ENCODE measurements at places on chromosomes 3 and 15.

DNA sequence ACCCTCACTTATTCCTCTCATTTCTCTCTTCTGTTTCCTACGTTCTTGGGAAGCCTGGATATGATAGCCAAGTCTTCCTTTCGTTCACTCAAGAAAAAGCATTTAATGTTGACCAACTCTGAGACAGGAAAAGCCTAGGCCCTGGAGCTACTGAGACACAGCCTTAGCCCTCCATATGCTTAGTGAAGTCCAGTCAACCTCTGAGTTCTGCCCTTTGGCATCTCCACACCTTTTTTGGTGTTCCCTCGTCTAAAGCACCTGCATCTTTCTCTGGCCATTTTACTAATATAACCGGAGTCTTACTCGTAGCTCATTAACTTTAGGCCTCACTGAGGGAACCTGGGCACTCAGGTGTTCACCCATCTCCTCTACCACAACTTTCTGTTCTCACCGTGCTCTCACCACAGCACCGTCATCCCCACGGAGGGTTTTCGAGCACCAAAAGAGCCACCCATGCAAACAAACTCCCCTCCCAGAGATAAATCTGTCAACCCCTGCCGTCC, 632 bp downstream of the MTHFS start:
- no peak for DNase-seq

DNA sequence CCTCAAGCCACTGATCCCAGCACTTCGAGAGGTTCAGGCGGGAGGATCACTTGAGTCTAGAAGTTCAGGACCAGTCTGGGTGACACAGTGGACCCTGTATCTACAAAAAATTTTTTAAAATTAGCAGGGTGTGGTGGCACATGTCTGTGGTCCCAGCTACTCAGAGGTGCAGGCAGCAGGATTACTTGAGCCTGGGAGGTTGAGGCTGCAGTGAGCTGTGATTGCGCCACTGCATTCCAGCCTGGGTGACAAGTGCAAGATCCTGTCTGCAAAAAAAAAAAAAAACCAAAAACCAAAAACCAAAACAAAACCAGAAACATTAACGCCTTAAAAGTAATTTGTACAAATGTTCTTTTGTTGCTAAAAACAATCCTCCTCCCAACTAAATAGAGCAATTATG, 27.9 kb upstream of the SLC12A8 start:
- DNase-seq, result peak; percentile 31

GRCh38 chr3:56926947-56927282, 125.2 kb upstream of the ARHGEF3 start:
- DNase-seq, result peak; percentile 5

DNA sequence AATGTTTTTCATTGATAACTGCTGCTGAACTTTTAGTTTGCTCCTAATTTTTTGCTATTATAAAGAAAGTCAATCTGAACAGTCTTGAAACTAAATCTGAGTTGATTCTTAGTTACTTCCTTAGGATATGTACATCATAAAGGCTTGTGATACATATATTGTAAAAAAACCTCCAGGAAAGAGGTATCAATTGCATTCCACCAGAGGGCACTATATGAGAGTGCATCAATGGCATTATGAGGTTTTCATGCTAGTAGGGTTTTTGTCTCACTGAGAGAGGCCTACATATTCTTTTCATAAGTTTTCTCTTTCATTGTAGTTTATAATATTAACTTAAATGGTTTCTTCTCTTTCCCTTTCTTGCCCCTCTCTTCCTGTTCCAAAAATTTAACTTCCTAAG, 46.9 kb downstream of the PIK3R4 start:
- DNase-seq, result peak; percentile 57

GRCh38 chr3:184565421-184566211, 4.0 kb downstream of the EPHB3 start:
- DNase-seq, result peak; percentile 94
